ENCODE measurements at places on chromosomes 1 and 21.

DNA sequence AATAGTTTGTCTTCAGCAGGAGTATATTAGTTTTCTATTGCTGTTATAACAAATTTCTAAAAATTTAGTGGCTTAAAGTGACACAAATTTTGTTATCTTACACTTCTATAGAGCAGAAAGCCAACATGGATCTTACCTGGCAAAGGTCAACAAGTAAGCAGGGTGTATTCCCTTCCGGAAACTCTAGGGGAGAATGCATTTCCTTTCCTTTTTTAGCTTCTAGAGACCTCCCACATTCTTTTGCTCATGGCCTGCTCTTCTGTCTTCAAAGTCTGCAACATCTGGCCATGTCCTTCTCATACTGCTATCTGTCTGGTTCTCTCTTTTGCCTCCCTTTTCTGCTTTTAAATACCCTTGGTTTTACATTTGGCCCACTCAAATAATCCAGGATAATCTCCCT lies 242.6 kb downstream of the ZNF648 start:
- DNase-seq: no peak

- no peak for DNase-seq
Observed at GRCh38 chr1:170239445-170239844, 93.7 kb downstream of the NTMT2 start.

- no peak for DNase-seq
Observed at GRCh38 chr1:176051902-176052518, 155.1 kb downstream of the COP1 start.

DNA sequence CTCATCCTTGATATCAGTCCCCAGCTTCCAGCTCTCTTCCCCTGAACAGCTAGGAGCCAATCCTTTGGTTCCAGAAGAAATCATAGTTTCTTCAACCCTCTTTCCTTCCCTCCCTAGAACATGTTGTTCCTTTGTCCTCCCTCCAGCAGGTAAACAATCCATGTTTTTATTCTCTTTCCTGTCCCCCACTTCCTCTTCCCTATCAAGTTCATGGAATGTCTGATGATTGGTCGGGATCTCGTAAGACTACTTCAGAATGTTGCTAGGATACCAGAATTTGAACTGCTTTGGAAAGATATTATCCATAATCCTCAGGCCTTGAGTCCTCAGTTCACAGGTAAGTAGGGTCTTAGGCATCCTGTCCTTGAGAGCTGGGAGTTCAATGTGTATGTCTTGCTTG lies 23.1 kb upstream of the SLC27A3 start:
- DNase-seq: no peak

DNA sequence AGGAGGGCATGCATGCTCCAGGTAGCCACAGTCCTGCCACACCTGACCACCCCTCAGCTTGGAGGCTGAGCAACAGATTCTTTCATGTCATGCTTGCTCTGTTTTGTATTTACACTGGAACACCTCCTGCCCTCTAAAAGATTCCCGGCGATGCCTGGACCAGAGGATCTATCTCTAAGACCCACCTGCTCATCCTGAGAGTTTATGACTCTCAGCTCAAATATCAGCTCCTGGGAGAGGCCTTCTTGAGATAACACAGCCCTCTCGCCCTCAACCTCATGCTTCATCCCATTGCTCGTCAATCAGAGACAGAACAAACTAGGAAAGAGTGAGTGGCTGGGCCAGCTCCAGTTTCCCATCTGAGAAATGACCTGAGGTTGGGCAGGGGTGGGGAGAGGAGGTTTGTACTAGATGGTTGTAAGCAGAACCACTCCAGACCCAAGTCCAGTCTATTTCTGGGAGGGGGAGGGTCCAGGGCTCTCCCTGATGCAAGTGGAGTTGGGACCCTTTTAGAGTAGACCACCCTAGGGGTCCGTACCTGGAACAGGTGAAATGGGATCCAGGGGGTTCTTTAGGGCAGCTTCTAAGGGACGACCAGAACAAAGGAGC lies 524.5 kb downstream of the MATN1 start:
- no peak for DNase-seq

- no peak for DNase-seq
Observed at GRCh38 chr1:23237508-23237907, 20.2 kb upstream of the HTR1D start.

GRCh38 chr1:215358356-215358755 lies 208.7 kb upstream of the KCTD3 start:
- no peak for DNase-seq

- DNase-seq: no peak
Observed at GRCh38 chr1:56265216-56265615, 314.1 kb downstream of the PLPP3 start.

GRCh38 chr1:180793451-180793850 lies 119.2 kb upstream of the KIAA1614 start:
- DNase-seq: no peak
